ENCODE measurements at places on chromosomes 3 and 15. TPM values are rescaled to one million over a fixed set of nuclear protein-coding genes. Genes with fewer than 3 reads are reported as not detected.

NRROS gene
- 1.8 TPM for total RNA-seq

SLC24A5 gene
- total RNA-seq, result not detected

DNA sequence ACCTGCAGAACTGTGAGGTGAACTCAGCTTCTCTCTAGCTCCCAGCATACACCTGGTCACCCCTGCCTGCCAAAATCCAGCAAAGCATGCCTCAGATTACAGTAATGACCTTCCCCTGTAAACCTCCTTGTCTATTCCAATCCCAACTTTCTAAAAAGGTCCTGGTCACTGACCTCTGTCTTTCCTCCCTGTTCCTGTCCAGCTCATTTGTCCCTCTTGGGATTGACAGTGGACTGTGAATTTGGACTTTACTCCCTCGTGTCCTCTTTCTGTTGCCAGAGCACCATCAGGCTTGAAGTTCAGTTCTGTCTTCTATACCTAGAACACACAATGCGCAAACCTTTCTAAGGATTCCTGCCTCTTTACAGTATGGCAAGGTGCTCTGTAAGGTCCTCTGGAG lies 50.3 kb downstream of the MTHFS start:
- no peak for DNase-seq

GRCh38 chr3:72594615-72595215 lies 253.5 kb downstream of the SHQ1 start:
- no peak for DNase-seq

IQCH gene
- total RNA-seq, result 6.7 TPM

DNA sequence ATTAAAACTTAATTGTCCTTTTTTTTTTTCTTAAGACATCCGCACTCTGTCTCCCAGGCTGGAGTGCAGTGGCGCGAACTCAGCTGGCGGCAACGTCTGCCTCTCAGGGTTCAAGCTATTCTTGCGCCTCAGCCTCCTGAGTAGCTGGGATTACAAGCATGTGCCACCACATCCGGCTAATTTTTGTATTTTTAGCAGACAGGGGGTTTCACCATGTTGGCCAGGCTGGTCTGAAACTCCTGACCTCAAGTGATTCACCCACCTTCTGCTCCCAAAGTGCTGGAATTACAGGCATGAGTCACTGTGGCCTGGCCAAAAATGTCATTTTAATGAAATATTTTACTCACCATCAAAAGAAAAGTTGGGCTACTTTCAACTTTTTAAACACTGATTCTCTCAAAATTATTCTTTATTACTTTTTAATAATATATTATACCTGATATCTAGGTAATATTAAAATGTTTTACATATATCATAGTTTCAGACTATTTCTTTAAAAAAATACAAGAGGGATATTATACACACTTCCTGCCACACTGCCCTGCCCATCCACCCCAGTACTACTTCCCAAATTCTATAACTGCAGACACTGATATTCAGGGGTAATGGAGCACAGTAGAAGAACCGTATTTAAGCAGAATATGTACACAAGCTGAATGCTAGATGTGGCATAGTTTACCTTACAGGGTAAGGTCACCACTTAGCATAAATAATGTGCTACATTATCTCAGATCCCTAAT lies 723.9 kb upstream of the ZNF385D start:
- no peak for DNase-seq

DNA sequence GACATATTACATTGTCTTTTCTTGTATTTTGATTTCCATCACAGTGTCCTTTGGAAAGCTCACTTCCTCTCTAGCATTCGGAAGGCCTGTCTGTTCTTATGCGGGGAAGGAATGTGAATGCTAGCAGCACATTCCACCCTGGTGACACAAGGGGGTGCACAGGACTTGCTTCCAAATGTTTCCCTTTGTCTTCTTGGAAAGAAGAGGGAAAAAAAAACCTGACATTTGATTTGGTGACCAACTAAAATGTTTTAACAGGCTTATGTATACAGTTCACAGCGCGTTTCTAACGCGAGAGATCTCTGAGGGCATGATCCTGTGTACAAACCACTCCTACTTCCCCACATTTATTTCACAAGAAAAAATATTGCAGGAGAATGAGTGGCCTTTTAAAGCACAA lies 107.6 kb upstream of the FXR1 start:
- DNase-seq, result no peak

DNA sequence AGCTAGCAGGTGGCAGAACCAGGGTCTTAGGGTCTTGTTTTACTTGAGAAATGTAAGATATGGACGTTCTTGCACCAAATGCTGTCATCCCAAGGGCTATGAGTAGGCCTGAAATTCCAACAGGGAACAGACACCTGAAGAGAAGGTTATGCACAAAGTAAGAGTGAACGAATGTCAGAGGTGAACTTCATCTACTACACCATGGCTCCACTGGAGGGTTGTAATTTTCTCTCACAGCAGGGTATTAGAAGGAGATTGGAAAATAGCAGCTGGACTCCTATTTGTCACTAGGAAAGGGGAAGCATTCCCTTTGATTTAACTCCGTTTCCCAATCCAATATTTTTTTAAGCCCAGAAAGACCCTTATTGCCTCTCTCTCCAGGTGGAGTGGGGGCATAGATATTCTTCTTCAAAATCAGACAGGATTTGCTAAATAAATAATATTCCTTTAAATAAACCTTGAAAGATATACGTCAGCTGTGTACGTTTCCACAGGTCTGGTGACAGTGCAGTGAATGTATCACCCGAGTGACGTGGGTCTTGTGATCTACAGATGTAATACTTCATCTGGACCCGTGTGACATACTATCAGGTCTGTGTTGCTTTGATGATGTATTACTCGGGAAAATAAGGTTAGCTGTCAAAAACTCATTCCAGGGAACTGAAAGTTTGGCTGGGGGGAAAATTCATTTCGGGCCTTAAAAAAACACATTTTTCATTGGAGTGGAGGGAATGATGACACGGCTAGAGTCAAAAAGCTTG lies 302.6 kb downstream of the CHL1 start:
- DNase-seq, result no peak

DNA sequence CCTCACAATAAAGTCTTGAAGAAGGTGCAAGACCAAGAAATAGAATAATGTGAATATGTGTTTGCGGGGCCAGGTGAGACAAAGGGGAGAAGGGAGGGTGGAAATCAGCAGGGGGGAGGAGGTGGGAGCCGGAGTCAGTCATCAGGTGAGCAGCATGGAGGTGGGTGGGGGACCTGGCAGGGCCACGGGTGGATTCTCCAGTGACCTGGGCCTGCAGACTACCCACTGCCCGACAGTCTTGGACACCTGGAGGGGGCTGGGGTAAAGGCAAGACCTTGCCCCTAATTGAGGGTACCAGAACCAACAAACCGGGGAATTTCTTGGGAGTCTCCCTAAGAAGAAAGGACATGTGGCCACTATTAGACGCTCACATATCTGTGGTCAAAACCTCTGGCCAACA lies 95.8 kb downstream of the CHSY1 start:
- no peak for DNase-seq

PEAK1 gene
- total RNA-seq, result 13.2 TPM

PCBP4 gene
- total RNA-seq, result 16.6 TPM

PAQR5 gene
- 11.5 TPM for total RNA-seq

- no peak for DNase-seq
Observed at GRCh38 chr3:106710596-106710995, 666.6 kb upstream of the CCDC54 start.

AGBL1 gene
- total RNA-seq, result not detected

DNA sequence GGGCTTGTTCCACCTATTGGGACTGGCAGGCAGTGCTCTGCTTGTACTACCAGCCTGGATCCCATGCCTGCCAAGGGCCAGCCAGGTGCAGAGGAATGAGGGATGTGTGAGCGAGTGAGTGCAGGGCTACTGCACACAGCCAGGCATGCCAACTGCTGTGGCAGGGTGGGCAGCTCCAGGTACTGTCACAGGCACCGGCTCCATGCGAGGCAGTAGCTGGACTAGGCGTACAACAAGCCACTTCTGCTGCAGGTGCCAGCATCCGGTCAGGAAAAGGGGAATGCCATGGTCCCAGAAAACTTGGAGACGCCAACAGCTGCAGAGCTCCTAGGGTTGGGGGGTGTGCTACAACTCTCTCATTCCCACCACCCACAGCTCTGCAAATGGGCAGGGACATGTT lies 1356.7 kb downstream of the SI start:
- DNase-seq, result no peak

PPP2R3A gene
- total RNA-seq, result 22.4 TPM

CHRNA7 gene
- 2.6 TPM for total RNA-seq

ATG7 gene
- total RNA-seq, result 40.5 TPM

PIERCE2 gene
- 2.1 TPM for total RNA-seq

DNA sequence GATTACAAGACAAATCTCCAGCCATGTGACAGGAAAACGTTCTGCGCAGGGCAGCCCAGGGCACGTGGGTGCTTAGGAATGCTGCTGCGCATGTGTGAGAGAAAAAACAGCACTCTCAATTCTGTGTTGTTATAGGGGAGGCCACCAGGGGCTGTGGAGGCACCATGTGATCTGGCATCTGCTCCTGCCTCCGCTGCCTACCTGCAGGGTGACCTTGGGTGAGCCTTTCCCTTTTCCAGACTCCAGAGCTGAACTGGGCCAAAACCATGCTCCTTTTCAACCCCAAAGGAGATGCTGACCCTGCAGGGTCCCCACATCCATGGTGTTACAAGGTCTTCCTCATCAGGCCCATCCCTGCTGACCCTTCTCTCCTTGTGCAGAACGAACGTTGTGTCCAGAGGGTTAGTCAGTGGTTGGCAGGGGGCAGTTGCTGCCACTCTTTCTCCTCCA lies 81.5 kb upstream of the RASGRF1 start:
- DNase-seq, result peak; percentile 33

TAGLN3 gene
- 0.52 TPM for total RNA-seq

GRCh38 chr3:100159331-100160153 lies 45.2 kb upstream of the FILIP1L start:
- DNase-seq, result no peak

DNA sequence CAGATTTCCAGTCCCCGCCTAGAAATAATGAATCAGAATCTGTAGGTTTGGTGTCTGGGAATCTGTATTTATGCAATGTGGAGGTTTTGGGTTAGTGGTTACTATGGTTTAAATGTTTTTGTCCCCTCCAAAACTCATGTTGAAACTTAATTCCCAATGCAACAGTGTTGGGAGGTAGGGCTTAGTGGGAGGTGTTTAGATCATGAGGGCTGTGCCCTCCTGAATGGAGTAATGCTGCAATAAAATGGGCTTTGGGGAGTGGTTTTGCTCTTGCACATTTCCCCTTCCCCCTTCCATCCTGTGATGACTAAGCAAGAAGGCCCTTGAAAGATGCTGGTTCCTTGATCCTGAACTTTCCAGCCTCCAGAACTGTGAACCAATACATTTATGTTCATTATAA lies 9.2 kb upstream of the RFC4 start:
- no peak for DNase-seq

DNA sequence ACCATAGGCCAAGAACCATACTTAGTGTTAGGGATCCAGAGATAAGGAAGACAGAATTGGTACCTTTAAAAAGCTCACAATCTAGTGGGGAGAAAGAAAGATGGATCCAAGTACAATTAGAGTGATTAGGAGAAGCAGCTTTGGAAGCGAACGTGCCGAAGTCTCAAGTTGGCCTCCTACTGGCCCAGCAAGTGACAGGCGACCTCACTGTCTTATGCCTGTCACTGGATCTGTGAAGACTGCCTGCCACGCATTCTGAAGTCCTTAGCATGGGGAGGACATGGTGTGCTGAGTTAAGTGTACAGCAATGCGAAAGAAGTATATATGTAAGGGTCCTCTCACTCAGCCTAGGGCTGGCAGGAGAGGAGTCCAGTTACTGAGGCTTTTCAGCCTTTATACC lies 141.0 kb downstream of the GABRB3 start:
- DNase-seq, result no peak

IGDCC3 gene
- total RNA-seq, result not detected

DNA sequence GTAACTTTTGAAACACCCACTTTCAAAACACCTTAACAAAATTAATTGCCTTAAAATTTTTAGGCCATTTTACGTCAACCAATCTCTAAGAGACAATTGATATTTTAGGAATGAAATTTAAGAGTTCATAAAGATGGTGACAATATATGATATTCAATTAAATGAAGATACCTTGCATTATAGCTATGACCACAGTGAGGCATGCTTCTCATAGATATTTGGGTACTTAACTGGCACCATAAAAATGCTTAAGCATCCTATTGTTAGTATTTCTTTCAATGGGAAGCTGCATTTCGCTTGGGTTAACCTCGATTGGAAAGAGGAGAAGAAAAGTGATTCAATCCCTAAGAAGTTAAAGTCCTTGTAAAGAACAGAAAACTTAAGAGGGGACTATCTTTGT lies 209.0 kb downstream of the GAP43 start:
- DNase-seq, result no peak

Measured in body of pancreas (tissue), 4 donors.